ENCODE measurements at places on chromosomes 6 and 20.
A peak's percentile ranks its signal among the peaks of the same experiment; 100 is the strongest.

DNA sequence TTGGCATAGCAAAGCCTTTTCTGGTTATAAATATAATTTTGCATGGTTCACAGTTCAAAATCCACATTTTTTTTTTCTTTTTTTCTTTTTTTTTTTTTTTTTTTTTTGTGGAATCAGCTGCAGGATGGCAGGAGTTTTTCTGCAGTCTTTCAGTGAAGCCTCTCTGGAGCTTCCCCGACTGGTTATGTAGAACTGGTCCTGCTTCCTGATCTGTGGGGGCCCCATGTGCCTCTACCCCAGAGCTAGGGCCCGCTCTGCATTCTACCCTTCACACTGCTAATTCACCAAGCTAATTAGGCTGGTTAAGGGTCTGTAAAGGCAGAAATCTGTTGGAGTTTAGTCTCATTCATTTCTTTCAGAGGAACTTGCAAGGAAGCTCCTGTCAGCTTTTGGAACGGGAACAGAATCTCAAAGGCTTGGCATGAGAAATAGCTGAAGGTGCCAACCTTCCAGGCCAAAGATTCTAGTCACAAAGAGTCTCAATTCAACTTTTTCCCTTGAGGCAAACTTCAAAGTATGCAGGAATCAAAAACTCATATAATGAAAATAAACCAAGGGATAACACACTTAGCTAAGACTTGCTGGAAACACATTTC is 45.5 kb downstream of the HMGN3 start:
- DNase-seq: no peak

DNA sequence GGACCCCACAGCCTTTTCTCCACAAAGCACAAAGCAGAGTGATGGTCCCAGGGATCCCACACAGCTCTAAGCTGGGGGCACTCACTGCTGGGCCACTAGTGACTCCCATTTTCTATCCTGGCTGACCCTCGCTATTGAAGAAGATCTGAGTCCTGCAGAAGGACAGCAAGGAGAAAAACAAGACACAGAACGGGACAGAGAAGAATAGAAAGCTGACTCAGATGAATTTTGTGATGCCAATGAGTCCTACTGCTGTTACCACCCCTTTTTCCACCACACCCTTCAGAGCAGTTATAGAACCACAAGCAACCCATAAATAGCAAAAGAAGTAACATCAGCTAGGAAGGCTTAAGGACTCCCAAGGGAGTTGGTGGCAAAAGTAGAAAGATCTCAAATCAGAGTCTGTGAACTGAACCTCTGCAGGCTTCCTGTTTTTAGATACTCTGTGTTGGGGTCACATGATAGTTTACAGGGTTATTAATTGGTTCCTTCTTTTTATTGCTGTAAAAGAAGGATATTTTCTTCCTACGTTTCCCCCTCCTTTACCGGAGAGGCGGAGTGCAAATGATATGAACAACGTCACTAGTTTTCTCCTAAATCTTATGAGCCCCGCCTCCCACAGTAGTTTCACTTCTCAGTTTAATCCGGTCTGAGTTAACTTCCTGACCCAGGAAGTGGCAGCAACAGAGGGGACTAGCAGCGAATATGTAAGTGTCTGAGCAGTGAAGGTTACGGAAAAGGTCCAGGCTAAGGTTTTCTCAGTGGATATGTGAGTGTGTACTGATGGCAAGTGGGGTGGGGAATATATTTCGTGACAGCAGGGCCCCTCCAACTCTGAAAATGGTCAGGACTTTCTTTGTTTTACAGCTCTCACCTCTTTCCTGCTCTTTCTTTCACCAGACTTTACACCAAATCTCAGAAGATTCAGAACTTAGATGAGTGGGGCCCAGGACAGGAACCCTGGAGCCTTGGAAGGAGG is at the start of gene TRIM38:
Gene TRIM38, plus strand, starts transcription at position 654 of the 979 bp plus-strand sequence. CDS start 3,721 bp downstream, outside the sequence.
- peak; percentile 91 for DNase-seq

DNA sequence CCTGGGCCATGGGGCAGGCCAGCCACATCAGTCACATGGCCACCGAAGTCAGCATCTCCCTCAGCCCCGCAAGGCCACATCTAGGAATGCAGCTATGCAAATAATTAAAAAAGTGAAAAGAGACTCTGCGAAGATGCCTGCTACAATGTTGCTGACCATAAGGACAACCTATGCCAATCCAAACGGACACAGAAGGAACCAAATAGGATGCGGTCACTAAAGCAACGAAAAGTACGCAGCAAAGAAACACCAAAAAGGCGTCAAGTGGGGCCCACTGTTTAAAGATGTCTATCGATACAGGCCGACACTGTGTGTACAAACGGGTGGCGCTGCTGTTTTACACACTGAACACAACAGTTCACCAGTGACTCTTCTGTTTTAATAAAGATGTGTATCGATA is 56.4 kb downstream of the TAF4 start:
- no peak for DNase-seq

DNA sequence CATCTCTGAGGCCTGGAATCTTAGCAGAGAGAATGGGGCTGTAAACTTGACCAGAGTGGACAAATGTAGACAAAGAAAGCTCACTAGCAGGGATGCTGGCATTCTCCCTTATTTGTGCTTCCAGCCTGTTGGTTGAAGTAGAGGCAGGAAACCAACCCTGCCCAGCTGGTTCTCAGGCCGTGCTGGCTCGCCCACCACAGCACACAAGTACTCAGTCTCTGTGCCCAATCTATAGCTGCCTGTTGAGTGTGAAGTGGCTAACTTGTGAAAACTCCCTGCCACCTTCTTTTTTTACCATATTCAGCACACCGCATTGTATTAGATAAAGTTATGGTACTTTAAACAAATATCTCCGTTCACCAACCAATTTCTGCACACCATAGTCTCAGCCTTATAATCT is 37.3 kb downstream of the HDDC2 start:
- DNase-seq: no peak

GRCh38 chr20:50746138-50746940 is 15.0 kb downstream of the PARD6B start:
- DNase-seq: no peak

- DNase-seq: peak; percentile 67
Measured at GRCh38 chr6:137715589-137716045, 151.4 kb upstream of the TNFAIP3 start.

GRCh38 chr6:105994118-105994590 is 92.0 kb upstream of the PRDM1 start:
- peak; percentile 65 for DNase-seq

DNA sequence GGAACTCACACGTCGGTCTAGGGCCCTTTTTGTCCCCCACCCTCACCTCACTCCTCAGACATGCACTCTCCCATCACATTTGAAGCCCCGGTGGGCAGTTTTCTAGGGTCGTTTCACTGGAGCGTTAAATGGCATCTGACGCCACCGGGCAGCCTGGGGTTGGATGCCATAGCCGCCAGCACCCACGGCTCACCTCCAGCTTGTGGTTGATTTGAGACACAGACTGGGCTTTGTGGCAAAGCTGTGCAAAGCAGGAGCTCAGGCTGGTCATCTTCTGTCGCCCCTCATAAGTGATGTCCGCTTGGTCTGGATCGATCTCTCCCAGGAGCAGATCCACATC is 530 bp downstream of the GOPC start:
- DNase-seq: no peak

- no peak for DNase-seq
Measured at GRCh38 chr6:72955666-72956065, 269.6 kb downstream of the KHDC1L start.

DNA sequence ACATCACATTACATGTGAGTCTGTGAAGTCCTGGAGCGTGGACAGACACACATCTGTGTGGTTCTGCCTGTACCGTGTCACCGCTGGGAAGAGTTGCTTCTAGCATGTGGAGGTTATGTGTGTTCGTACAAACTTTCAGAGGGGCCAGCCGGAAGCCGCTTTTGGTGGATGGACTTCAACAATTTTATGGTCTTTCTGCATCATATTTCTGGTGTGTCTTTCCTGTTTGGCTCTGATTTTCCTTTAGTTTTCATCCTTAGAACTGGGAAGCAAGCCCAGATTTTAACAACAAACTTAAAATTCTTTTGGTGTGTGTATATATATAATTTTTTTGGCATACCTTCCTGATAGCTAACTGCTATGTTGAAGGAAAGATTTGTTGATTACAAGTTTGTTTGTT is 71.2 kb downstream of the TIAM2 start:
- DNase-seq: peak; percentile 74

GRCh38 chr6:107132330-107132954 is 17.1 kb upstream of the BEND3 start:
- DNase-seq: peak; percentile 32

- no peak for DNase-seq
Measured at GRCh38 chr20:32227306-32227705, 19.6 kb downstream of the POFUT1 start.

DNA sequence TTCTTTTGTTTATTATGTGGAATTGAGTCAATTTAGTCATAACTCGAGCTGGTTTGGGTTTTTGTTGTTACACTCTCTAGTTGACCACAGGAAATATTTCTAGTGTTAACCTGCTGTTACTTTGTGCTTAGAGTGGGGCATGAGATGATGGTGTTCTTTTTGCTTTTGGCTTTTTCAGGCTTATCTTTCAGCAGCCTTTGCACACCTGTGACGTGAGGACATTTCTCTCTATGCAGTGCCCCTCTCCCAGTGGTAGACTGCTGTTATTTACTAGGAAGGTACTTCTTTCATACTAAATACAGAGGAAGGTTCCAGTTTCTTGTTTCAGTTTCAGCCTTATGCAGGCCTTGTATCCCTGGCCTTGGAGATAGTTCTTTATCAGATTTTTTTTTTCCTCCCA is 766.8 kb upstream of the MAN1A1 start:
- DNase-seq: no peak

DNA sequence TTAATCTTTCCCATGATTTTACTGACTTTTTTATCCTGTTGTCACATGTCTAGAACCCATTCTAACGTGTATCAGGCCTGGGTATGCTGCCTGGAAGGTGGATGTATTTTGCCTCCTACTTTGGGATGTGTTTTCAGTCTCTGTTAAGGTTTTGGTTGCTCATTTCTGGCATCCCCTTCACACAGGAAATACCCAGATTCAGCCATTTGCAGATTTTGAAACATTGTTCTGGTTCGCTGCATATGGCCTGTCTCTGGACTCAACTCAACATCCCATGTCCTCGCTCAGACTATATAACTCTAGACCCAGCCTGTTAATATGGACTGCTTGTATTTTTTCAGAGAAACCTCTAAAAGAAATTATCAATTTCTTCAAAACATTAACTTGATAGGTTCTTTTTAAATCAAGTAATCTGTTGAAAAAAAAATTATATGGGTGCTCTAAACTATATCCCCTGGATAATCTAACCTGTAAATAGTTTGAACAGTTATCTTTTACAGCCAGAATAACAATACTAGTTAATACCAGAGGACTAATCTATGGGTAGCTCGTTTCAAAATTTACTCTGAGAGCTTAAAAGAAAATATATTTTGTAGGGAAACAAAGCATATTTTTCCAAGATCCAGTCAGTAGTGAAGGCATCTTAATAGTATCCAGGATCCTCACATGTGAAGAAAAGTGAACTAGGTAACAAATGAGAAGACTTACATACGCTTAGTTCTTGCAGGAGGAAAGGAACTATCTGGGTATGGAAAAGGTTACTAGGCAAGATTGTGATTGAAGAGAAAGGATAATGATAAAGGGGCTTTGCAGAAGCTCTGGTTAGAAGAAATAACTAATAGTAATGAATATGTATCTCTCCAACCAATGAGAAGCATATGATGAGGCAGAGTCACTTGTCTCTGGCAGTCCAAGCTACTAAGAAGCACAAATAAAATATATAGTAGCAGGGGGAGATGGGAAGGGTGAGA is 23.4 kb upstream of the HLA-DQB1 start:
- DNase-seq: no peak

DNA sequence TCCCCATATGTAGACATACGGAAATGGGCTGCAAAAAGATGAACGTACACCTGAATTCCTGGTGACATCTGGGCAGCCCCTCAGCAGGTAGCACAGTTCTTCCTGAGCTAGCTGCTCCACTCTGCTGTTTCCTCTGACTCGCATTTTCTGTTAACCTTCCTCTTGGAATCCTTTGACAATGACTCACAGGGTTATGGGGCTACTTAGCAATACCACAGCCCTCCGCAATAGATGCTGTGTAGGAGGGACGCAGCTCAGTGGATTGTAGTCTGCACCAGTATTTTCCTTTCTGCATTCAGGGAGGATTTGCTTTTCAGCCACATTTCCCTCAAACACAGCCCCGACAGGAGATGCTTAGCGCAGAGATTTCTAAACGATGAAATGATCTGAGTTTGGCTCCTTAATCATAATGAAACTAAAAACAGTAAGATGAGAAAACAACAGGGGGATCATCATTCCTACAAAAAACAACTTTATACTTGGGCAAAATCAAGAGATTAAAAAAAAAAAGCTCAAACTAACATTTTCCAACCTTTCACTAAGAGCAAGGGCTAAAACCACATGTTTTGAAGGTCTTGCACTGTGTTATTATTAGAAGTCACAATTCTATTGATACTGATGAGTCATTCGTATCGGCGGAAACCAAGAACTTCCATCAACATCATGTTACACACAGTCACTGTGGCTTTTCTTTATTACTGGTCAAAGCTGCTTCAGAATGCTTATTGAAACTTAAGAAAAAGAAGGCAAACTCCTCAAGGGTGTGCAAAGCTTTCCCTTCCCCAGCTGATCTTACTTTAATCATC is 12.2 kb downstream of the BACH2 start:
- peak; percentile 94 for DNase-seq

DNA sequence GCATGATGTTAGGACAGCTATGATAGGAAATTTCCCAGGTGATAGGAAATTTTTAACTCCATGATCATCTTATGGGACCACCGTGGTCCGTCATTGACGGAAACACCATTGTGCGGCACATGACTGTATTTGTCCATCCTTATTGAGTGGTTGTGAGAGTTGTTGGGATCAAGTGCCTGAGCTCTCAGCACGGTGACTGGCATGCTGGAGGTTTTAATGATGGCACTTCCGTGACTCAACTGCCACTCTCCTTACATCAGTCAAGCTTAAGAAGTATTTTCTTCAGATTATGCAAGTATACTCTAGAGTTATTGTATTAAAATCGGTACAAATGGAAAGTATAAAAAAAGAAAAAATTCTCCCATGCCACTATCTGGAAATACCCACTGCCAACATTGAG is 20.7 kb downstream of the PBOV1 start:
- DNase-seq: no peak

DNA sequence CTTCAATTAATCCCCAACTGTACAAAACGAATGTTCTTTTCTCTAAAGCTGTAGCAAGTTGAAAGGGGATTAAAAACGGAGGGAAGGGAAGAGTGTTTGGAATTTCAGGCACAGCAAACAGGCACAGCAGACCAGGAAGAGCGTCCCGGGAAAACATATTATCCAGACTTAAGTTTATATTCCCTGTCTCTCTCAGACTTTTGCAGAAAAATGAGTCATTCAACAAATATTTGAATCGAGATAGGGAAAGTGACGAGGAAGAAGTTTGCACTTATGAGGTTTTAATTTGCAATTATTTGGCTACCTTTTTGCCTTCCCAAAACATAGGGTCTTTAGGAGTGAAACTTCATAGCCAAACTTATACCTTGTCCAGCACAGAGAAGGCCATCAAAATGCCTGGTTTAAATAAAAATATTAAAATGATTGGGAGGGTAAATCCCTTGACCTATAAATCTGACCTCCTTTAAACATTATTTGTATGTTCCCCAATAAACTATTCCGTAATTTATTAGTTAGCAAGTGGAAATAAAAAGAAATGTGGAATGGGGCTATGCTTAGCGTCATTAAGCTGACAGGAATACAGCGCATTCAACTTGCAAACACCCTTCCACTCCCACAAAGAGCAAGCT is 16.0 kb downstream of the HFE start:
- DNase-seq: peak; percentile 80
